ENCODE measurements at places on chromosomes 2 and 18. TPM values are rescaled to one million over a fixed set of nuclear protein-coding genes. Genes with fewer than 3 reads are reported as not detected.

APCDD1 gene
- total RNA-seq, result not detected

AKAIN1 gene
- total RNA-seq, result not detected

C2orf66 gene
- total RNA-seq, result not detected

OSR1 gene
- total RNA-seq, result not detected

SPP2 gene
- total RNA-seq, result not detected

SYT4 gene
- not detected for total RNA-seq

TEKT4 gene
- total RNA-seq, result not detected

CEP192 gene
- total RNA-seq, result 43.4 TPM

PMS1 gene
- 29.1 TPM for total RNA-seq

- no peak for DNase-seq
Observed at GRCh38 chr2:214203214-214203613, 207.6 kb upstream of the VWC2L start.

GRCh38 chr2:222683805-222684204 lies 12.3 kb downstream of the MOGAT1 start:
- no peak for DNase-seq

- no peak for DNase-seq
Observed at GRCh38 chr18:7889515-7889914, 322.4 kb downstream of the PTPRM start.

DNA sequence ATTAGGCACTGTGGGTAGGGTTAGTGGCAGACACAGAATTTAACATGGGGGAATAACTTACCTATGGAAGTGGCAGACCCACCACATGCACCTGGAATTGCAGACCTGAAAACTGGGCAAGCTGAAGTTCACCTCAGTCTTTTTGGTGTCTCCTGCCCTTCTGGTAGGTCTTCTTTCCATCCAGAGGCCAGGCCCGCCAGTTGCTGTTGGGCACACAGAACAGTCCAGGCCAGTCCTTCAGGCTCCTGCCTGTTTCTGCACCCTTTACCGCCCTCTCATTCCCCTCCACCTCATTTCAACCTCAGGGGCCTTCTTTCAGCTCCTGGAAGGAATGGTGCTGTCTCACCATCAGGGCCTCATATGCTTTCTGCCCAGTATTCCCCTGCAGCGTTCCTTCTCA lies 358.9 kb upstream of the ETAA1 start:
- no peak for DNase-seq

- no peak for DNase-seq
Observed at GRCh38 chr2:1632002-1632348, 112.3 kb downstream of the PXDN start.

GRCh38 chr2:114628481-114628880 lies 186.0 kb downstream of the DPP10 start:
- DNase-seq, result no peak

- DNase-seq, result no peak
Observed at GRCh38 chr2:8790739-8791162, 46.7 kb downstream of the KIDINS220 start.

- DNase-seq, result no peak
Observed at GRCh38 chr2:62593825-62594224, 87.8 kb upstream of the TMEM17 start.
